ENCODE measurements at places on chromosomes 6 and 20.

GRCh38 chr20:57753332-57754164 lies 43.7 kb upstream of the PMEPA1 start:
- no peak for DNase-seq

- no peak for DNase-seq
Measured at GRCh38 chr6:37922563-37922962, 103.0 kb downstream of the ZFAND3 start.

- no peak for DNase-seq
Measured at GRCh38 chr20:36153736-36154699, 522 bp upstream of the EPB41L1 start.

GRCh38 chr6:12962987-12963386 lies 246.4 kb downstream of the PHACTR1 start:
- no peak for DNase-seq

DNA sequence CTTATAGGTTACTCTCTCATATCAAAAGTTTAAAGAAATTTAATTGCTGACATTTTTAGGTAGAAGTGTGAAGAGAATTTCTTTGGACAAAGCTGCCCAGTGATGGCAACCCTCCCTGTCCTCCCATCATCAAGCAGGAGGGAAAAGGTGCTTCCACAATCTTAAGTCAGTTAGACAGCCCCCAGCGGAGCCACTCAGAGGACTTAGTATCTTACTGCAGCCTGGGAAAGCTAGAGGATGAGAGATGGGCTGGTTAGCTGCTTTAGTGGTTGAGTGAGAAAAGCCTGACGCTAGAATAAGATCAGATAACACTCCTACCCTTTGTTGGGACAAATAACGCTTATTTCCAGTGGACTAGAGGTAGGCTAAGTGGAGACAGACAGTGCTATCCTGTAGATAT lies 227.1 kb downstream of the RFPL4B start:
- DNase-seq = no peak

DNA sequence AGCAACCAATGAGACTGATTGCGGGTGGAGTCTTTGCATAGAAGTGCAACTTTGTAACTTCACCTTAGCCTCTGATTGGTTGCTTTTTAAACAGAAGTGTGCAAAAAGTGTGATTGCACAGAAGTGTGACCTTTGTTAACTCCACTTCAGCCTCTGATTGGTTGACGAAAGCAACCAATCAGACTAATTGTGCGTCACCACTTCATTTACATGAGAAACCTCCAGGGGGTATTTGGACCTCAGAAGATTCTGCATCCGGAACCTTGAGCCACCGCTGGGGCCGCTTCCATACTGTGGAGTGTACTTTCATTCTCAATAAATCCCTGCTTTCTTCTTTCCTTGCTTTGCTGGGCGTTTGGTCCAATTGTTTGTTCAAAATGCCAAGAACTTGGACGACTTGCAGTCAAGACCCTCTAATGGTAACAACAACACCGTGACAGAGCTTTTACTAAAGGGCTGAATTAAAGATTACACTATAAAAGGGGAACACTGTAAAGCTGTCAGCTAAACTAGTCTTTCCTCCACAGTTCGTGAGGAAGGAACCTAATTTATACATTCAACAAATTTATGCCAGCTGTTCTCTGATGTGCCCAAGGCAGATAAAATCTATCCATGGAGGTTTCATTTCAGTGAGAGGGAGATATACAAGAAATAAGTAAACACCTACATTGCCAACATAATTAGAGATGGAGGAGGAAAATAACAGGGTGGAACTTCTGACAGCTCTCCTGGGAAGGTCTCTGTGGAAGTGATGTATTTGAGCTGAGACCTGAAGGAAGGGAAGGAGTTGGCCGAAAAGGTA lies 1.4 kb upstream of the HECA start:
- DNase-seq = no peak

GRCh38 chr6:31763619-31763940 lies 1.1 kb downstream of the SAPCD1 start:
- no peak for DNase-seq

DNA sequence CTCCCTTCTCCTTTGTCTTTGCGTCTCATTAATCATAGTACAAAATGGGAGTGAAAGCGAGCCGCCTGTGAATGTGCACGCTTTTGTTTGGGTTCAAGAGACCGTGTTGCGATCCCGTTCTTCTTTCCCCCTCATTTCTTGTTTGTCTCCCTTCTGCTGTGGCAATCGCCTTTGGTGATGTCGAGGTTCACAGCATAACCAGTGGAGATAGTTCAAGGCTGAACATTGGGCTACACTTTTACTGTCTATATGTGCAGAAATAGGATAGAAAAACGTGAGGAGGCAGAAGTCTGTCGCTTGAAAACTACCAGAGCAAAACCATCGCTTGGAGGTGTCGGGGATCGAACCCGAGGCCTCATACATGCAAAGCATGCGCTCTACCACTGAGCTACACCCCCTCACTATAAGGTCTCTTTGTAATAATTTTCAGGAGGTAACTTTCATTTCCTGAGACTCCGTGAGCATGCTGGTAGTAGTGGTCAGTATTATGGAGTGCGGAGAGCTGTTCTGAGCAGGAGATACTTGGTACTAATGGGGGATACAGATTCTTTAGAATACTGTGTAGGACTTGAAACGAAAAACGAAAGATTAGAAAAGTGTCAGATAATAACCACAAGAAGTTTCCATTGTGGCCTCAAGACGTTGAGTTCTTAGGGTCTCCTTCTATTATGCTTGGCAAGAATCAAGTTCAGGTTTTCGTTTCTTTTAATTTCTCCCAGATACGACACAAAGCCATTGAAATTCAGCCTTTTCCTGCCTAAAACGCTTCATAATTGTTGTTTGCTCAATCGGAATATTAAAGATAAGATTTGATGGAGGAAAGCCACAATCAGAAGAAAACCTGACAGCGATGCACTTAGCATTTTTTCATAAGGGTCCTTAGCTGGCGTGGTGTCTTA lies 106.6 kb downstream of the TRIM27 start:
- no peak for DNase-seq

DNA sequence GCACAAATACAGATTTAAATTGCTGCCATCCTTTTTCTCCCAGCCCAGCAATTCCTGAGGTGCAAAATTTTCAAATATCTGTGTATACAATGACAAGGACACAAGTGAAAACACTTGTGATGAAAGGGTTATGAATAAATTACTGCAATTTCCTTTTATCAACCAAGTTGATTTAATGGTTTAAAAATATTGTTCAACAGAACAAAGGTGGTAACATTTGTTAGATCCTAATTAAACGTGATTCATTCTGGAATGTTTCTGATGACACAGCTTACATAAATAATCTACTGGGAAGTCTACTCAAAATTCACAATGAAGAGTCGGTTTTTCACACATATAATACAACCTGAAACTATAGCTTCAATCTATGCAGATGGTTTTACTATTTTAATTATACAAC lies 17.1 kb downstream of the B4GALT5 start:
- DNase-seq = no peak

- no peak for DNase-seq
Measured at GRCh38 chr6:81683912-81684311, 68.6 kb downstream of the TENT5A start.

DNA sequence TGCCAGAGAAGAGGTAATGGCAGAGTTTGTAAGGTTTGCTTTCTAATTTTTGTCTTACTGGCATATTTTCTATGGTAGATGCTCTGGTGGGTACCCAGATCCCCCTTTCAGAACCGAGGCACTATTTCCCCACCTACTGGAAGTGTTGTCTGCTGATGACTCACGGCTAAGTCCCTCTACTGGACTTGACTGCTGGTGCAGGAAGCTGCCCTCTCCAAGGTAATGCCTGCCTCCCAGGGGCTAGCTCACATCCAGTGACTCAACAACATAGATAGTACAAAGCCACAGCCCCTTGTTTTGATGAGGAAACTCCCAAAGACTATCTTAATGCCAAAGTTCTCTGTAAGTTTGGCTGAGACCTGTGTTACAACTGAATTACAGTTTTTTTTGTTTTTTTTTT lies 285.4 kb upstream of the FLRT3 start:
- no peak for DNase-seq

GRCh38 chr6:169868458-169868857 lies 117.0 kb downstream of the ERMARD start:
- DNase-seq = peak; percentile 58

GRCh38 chr6:44404715-44405099 lies 17.2 kb downstream of the CDC5L start:
- DNase-seq = no peak

DNA sequence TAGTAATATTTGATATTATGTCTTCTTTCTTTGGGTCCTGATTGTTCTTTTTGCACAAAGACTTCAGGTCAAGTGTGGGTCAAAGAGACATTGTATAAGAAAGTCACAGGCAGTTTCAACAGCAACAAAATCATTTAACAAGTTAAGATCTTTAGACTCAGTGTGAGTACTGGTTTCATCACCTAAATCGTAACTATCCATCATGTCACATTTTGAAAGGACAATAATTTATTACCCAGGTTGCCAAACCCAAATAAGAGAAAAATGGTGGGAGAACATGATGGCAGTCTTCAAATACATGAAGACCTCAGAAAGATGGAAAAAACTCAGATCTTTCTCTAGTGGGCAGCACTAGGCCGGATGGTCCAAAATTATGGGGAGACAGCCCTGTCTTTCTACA lies 55.5 kb upstream of the BCLAF1 start:
- DNase-seq = no peak

- no peak for DNase-seq
Measured at GRCh38 chr6:163338671-163339405, 75.7 kb upstream of the QKI start.

DNA sequence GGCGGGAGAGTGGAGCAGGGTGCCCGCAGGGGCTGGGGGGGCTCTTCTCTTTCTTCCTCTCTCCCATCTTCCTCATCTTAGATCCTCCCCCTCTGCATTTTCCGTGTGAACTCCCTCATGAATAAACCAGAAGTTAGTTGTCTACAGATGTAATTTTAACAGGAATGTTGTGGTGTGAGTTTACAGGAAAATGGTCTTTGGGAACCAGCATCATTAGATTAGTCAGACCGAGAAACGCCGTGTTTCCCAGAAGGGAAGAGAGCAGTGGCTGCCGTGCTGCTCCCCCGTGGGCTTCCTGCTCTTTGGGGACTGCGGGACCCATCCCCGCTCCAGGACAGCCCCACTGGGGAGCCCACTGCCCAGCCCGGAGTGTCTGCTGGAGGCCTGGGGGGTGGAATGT lies 3.4 kb downstream of the MYT1 start:
- DNase-seq = no peak

DNA sequence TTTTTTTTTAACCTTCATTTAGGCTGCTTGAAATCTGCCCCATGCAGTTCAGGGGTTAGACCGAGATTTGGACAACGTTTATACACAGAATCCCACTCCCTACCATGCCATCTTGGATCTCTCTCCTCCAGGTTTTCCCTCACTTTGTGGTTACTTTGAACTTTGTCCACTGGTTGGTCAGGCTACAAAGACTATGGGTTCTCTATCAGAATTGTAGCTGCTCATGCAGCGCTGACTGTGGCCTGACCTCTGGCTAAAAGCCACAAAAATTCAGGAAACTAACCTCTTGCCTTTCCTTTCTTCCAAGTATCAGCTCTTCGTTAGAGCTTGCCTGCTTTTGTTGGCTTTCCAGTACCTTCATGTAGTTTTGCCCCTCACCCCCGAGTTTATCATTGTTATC lies 44.9 kb upstream of the KCNG1 start:
- DNase-seq = no peak

GRCh38 chr6:135424385-135424784 lies 73.2 kb downstream of the AHI1 start:
- no peak for DNase-seq

DNA sequence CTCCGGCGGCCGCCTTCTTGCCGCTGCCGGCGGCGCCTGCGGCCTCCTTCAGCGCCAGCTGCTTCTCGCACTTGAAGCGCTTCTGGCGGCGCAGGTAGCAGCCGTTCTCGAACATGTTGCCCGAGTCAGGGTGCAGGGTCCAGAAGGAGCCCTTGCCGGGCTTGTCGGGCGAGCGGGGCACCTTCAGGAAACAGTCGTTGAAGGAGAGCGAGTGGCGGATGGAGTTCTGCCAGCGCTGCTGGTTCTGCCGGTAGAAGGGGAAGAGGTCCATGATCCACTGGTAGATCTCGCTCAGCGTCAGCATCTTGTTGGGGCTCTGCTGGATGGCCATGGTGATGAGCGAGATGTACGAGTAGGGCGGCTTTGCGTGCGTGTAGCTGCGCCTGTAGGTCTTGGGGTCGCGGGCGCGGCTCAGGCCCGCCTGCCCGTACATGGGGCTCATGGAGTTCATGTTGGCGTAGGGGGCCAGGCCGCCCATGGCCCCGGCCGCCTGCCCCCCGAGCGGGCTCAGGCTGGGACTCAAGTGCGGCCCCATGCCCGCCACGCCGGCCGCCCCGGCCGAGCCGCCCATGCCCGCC lies 1.9 kb downstream of the FOXA2 start:
- DNase-seq = no peak

- DNase-seq = no peak
Measured at GRCh38 chr6:7832904-7833750, 77.5 kb downstream of the TXNDC5 start.

GRCh38 chr6:136971609-136972008 lies 49.5 kb downstream of the SLC35D3 start:
- DNase-seq = no peak

DNA sequence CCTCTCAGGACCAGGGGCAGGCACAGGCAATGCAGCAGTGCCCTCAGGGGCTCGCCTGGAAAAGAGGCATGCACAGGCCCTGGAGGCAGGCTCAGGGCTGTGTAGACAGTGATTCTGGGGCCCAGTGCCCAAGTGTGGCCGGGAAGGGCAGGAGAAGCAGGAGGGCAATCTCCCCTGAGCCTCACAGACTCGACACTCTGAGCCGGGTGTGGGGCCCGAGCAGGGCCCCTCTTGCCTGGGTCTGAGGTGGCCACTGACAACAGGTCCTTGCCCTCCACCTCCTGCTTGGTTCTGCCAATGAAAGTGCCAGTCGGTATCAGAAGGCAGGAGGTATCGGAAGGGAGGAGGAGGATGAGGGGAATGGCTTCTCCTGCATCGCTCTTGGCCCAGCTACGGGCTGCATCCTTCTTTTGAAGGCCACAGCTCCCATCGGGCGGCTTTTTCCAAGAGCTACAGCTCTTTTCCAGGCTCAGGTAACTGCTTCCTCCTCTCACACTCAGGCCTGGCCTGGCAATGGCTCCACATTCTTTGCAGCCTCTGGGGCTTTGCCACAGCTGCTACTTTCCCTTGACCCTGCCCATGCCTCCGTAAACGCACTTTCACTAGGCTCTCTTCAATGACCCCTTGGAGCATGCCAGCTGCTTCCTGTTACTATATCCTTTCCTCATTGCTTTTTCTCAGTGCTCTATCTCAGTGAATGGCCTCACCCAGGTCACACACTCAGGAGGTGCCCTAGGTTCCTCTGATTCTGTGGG lies 24.5 kb downstream of the GABRR2 start:
- no peak for DNase-seq

DNA sequence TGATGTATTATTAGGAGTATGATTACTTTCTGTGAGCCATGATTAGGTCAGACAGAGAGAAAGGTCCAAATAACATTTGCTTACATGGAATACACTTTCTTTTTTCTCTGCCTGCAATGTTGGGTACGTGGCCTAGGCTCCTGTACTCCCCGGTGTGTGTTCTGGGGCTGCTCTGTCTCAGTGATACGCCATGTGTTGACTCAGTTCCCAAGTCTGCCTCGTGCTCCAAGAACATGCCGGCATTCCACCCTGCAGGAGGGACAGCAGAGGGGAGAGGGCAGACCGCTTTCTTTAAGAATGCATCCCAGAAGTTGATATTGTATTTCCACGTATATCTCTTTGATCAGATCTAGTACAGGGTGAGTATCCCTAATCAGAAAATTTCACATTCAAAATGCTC lies 33.3 kb upstream of the THBS2 start:
- DNase-seq = no peak
